Activated CD8-positive, alpha-beta memory T cell treated with anti-CD3 and anti-CD28 coated beads for 24 hours (primary cell): ENCODE measurements at places on chromosomes 13 and 19.

- no peak for DNase-seq
Measured at GRCh38 chr19:5269926-5270325, 70.7 kb downstream of the PTPRS start.

GRCh38 chr13:35797244-35797643, 320.8 kb upstream of the MAB21L1 start:
- DNase-seq: no peak

- no peak for DNase-seq
Measured at GRCh38 chr13:80259159-80259558, 81.8 kb downstream of the SPRY2 start.

GRCh38 chr13:99657848-99658260, 156.6 kb downstream of the TM9SF2 start:
- DNase-seq: no peak

GRCh38 chr19:30696514-30696913, 324.3 kb downstream of the ZNF536 start:
- DNase-seq: no peak
